CD4-positive, alpha-beta T cell treated with Interleukin-1 beta for 1 hour (primary cell): ENCODE measurements at places on chromosomes 13 and 19.
A peak's percentile ranks its signal among the peaks of the same experiment; 100 is the strongest.

GRCh38 chr13:89726690-89727435 is 1620.6 kb upstream of the MIR17HG start:
- no peak for DNase-seq

GRCh38 chr13:66805657-66806056 is 424.5 kb downstream of the PCDH9 start:
- DNase-seq: no peak

GRCh38 chr13:113297370-113298042 is 467 bp downstream of the LAMP1 start:
- peak; percentile 62 for DNase-seq

GRCh38 chr13:42219876-42220275 is 52.1 kb upstream of the AKAP11 start:
- no peak for DNase-seq

DNA sequence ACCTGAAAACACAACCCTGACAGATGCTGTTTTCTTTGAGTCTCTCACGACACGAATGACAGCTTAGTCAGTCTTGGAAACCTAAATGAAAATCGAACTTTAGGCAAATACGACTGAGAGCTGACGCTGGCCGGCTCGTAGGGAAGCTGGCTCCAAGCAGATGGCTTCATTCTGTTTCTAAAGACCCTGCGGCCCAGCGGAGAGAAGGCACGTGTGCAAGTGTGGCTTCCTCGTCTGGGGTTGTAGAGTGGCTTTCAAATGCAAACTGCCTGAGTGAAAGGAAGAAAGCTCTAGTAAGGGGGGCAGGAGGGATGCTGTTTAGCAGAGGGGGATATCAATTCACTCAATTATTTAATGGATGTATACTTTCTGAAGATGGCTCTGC is 26.1 kb upstream of the TIMM44 start:
- DNase-seq: no peak

GRCh38 chr13:25136880-25137787 is 35.0 kb downstream of the AMER2 start:
- DNase-seq: no peak
